ENCODE measurements at places on chromosomes 7 and 10. TPM values are rescaled to one million over a fixed set of nuclear protein-coding genes. Genes with fewer than 3 reads are reported as not detected.

Gene BBS9
- 7.9 TPM for total RNA-seq

Gene CYP2C18
- not detected for total RNA-seq

Gene PAX4
- total RNA-seq = not detected

Gene TMEM243
- 39.6 TPM for total RNA-seq

Gene IDI2
- total RNA-seq = not detected

Gene HHEX
- not detected for total RNA-seq

Gene ENO4
- not detected for total RNA-seq

Gene MGMT
- 17.3 TPM for total RNA-seq

- peak; percentile 76 for DNase-seq
- H3K36me3 ChIP-seq = peaks cover 3% of the 10 kb centered on the region
- H3K4me3 ChIP-seq = no peak overlapping the region
These were observed 4.0 kb upstream of the SH3PXD2A start for GRCh38 chr10:103859161-103860086.

GRCh38 chr7:53657586-53657985 lies 622.2 kb downstream of the POM121L12 start:
- H3K36me3 ChIP-seq = no peaks in the 10 kb centered on the region
- H3K4me1 ChIP-seq = no peaks in the 10 kb centered on the region
- no peak overlapping the region for H3K4me3 ChIP-seq
- no peaks in the 10 kb centered on the region for H3K27me3 ChIP-seq
- no peak for DNase-seq

DNA sequence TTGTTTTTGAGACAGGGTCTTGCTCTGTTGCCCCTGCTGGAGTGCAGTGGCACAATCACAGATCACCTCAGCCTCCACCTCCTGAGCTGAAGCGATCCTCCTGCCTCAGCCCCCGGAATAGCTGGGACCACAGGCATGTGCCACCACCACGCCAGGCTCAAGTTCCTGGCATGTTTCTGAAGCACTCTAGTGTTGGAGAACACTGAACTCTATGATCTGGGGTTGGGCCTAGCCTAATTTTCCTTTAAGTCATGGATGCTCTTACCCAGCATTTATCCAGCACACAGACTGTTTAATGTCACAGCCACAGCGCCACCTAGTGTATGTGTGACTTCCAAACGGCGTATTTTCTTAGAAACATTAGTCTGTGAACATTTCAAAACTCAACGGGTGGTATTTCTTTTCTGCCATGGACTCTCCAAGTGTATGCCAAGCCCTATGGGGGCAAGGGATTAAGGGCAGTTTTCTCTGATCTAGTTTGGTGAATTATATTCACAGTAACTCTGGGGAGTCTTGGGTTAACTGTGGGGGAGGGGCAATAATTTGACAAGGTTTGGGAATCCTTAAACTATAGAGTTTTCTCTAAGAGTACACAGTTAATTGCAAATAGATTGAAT lies 91.8 kb downstream of the CREM start:
- H3K27me3 ChIP-seq = no peaks in the 10 kb centered on the region
- H3K4me1 ChIP-seq = peaks cover 40% of the 10 kb centered on the region
- H3K27ac ChIP-seq = peak overlapping the region; percentile 85

DNA sequence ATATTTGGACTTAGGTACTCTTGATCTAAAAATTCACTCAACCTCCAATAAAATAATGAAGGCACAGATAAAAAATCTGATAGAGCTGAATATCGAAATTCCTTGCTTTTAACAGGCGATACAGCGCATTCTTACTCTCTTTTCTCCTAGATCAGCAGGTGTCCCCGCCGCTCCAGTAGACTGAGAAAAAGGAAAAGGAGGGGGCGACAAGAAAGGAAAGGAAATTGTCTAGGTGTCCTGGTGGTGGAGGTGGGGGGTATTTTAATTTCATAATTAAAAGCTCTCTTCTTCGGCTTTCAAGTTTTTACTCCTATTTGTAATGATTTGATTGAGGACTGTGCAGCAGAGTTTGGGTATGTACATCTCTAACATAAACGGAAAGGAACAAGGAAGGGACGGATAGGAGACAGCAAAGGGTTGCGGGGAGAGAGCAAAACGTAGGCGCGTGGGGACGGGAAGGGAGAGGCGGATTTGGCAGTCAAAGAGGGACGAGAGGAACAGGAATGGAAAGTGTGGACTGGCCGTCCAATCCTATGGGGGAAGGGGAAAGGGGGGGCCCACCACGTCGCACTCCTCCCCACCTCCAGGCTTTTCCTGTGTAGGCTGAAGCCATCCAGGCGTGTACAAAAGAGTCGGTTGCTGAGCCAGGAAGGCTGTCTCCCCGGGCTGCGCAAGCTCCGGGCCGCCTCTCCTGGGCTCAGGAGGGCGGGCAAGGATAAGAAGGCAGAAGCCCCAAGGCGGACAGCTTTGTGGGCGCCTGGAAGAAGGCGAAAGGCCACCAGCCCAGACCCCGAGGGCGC lies 875 bp upstream of the HECTD2 start:
- no peaks in the 10 kb centered on the region for H3K36me3 ChIP-seq
- H3K27ac ChIP-seq = peak overlapping the region; percentile 83
- peak; percentile 42 for DNase-seq
- peaks cover 27% of the 10 kb centered on the region for H3K27me3 ChIP-seq
- peak overlapping the region; percentile 75 for H3K4me3 ChIP-seq

- DNase-seq = peak; percentile 64
- H3K27me3 ChIP-seq = no peaks in the 10 kb centered on the region
- H3K4me1 ChIP-seq = peaks cover 5% of the 10 kb centered on the region
- no peaks in the 10 kb centered on the region for H3K36me3 ChIP-seq
These were observed 98.9 kb downstream of the NEURL1 start for GRCh38 chr10:103592186-103593021.

DNA sequence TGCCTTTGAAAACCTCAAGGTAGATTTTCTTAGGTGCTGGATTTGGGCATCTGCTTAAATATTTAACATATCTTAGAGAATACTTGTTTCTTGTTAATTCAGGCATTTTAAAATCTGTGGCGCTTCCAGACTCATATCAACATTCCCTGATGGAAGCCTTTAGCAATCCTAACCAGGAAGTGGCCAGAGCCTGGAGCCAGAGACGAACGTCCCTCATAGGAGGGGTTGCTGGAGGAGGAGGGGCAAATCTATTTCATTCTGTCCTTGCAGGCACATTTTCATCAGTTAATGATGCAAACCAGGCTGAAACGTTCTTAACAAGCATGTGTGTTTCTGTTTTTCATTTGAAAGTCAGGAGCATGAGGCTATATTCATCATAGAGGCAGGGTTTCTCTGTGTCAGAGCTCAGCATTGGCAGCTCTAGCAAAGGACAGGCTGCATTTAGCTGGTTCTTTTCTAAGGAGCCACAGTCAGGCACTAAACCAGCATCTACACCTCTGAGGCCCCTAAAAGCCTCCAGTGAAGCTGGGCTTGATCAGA lies 17.8 kb upstream of the IFIT2 start:
- no peaks in the 10 kb centered on the region for H3K4me1 ChIP-seq
- H3K4me3 ChIP-seq = no peak overlapping the region
- no peak for DNase-seq
- H3K27ac ChIP-seq = no peak overlapping the region
- H3K36me3 ChIP-seq = no peaks in the 10 kb centered on the region

- no peak for DNase-seq
- H3K4me3 ChIP-seq = no peak overlapping the region
- no peaks in the 10 kb centered on the region for H3K27me3 ChIP-seq
- peaks cover 3% of the 10 kb centered on the region for H3K36me3 ChIP-seq
- H3K27ac ChIP-seq = no peak overlapping the region
These were observed 73.5 kb upstream of the GLCCI1 start for GRCh38 chr7:7895004-7895650.

- no peak overlapping the region for H3K27ac ChIP-seq
- no peak for DNase-seq
- H3K27me3 ChIP-seq = no peaks in the 10 kb centered on the region
- H3K36me3 ChIP-seq = no peaks in the 10 kb centered on the region
- no peak overlapping the region for H3K4me3 ChIP-seq
These were observed 1164.7 kb upstream of the AUTS2 start for GRCh38 chr7:68433462-68434070.

DNA sequence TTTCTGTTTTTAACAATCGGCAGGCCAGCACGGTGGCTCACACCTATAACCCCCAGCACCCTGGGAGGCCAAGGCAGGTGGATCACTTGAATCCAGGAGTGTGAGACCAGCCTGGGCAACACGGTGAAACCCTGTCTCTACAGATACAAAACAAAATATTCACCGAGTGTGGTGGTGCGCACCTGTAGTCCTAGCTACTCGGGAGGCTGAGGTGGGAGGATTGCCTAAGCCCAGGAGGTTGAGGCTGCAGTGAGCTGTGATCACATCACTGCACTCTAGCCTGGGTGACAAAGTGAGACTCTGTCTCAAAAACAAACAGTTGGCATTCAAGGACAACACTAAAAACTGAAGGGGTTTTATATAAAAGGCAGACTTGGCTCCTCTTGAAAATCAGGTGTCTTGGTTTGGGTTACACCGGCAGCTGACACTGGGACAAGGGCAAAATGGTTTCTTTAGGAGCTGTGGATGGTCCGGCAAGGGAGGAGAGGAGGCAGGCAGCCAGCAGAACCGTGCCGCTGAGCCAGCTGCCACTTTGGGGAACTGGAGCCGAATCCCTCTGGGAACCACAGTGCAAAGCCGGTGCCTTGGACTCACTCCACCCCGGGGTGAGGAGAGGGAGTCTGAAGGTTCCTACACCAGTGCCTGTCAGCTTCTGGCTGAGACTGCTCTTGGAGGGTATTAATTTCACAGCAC lies 52.6 kb downstream of the CHST3 start:
- H3K36me3 ChIP-seq = no peaks in the 10 kb centered on the region
- peaks cover 10% of the 10 kb centered on the region for H3K4me1 ChIP-seq
- peaks cover 6% of the 10 kb centered on the region for H3K27me3 ChIP-seq
- no peak for DNase-seq
